Stimulated activated CD4-positive, alpha-beta T cell treated with anti-CD3 and anti-CD28 coated beads, Interleukin-2, amount 100 ng/mL, for 24 hours (primary cell): ENCODE measurements at places on chromosomes 6 and 20.
A peak's percentile ranks its signal among the peaks of the same experiment; 100 is the strongest.

DNA sequence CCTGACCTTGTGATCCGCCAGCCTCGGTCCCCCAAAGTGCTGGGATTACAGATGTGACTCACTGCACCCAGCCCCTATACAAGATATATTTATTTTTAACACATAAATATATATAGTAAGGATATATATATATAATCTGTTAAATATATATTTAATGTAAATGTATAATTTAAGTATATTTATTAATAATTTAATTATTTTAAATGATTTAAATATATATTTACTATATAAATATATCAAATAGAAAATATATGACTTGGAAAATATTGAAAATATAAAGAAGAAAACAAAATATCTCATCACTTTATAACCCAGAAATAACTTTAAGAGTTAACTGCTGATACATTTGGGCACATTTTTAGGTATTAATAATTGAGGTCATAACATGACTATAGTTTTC is 324.7 kb downstream of the SYNE1 start:
- no peak for DNase-seq

DNA sequence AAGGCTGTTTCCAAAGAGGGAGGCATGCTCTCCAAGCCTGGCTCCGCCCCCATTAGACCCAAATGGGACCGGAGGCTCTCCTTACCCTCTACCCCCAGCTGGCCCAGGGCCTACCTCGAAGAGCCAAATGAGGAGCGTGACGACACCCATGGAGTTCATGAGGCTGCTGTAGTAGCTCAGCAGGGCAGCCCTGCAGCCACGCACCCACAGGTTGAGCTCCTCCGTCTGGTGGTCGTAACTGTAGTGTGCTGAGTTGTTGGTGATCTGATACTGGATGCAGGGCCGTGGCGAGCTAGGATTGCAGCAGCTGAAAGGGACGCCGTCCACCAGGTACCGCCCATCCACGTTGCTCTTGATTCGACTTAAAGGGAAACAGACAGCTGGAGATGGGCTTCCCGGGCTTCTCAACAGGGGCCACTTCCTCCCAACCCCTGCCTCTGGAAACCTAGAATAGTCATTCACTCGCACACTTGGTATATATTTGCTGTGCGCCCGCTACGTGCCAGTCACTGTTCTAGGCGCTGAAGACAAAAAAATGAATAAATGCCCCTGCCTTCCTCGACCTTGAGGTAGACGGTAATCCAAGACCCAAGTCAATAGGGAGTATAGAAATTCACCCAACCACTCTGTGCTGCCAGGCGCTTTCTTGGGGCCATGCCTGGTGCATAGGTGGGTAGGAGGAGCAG is 18.0 kb downstream of the PRPH2 start:
- no peak for DNase-seq

GRCh38 chr20:39986173-39986904 is 702.7 kb downstream of the MAFB start:
- no peak for DNase-seq

DNA sequence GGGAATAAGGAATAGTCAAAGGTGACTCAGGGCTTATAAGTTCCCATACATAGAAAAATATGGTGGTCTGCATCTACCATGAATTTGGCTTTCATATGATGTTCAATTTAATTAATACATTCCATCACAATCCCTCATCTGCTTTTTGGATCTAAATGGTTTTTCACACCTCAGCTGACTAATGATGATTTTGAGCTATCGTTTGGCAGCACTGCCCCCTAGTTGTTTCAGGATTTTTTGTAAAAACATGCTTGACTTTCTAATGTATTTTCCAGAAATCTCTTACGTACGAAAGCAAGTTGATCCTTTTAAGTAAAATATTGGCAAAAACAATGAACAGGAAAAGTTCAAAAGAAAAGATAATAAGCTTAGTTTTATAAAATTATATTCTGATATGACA is 408.6 kb upstream of the ADGRB3 start:
- no peak for DNase-seq

GRCh38 chr6:53956068-53956711 is 155.1 kb upstream of the MLIP start:
- DNase-seq, result no peak

DNA sequence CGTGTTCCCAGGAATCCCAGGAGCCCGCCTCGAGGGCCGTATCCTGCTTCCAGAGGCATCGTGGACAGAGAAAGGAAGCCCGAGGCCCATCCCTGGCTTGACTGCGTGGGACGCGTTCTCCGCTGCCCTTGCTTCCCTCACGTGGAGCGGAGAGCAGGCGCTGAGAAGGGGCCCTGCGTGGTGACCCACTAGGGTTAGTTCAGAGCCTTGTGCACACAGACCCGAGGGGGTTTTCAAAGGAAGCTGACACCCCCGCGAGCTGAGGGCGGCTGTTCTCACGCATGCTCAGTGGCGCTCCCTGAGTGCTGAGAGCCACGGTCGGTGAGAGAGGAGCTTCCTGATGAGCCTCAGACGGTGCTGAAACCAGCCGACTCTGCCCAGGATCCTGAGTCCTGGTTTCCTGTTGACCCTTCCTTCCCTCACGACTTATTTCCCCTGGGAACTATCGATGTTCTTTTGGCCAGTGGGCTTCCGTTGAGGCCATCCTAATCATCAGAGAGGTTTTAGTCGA is 28.9 kb upstream of the CCR6 start:
- peak; percentile 61 for DNase-seq

DNA sequence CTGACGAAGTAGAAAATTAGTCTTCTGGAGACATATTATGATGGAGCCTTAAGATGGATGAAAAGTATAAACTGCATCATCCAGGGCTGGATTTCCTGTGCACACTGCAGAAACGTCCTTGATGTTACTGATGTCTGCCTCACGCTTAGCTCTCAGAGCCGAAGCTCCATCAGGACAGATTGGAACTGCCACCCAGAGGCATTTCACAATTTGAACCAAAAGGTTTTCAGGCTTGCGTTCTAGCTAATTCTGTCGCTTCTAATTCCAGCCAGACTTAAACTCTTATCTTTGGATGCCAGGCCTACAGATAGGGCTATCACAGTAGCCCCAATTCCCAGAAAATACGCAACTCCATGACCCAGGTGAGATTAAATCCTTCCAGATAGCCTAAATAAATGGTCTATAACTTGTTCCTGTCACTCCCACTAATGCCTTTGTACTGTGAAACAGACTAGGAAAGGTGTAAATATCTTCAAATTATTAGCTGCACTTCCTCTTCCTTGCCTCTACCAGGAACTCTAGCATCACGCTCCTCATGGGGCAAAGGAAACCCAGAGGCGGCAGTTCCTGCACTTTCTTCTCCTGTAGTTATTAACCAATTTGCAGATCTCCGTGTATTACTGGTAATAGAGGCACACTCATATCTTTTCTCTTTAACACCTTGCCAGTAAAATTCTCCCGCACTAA is 634.6 kb downstream of the PRKN start:
- no peak for DNase-seq

GRCh38 chr6:24419526-24419925 is 16.8 kb downstream of the MRS2 start:
- no peak for DNase-seq

- no peak for DNase-seq
These were observed 121.8 kb upstream of the FOXO3 start for GRCh38 chr6:108438918-108439317.

GRCh38 chr20:48360342-48360975 is 467.3 kb downstream of the PREX1 start:
- DNase-seq, result no peak

DNA sequence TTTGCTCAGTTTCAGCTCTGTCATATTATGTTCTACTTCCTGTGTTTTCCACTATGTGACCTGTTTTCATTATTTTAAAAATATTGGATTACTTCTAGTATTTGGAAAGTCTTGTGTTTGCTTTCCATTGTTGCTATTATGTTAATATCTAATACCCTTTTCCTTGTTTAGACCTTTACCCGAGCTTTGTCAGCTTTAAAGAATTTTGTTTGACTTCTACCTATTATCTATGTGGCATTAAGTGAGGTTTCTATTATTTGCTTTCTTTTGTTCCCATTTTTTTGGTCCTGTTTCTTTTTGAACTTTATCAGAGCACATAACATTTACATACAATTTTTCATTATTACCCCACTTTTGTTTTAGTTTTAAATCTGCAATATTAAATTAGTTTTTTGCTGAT is 202.7 kb downstream of the MANEA start:
- no peak for DNase-seq

DNA sequence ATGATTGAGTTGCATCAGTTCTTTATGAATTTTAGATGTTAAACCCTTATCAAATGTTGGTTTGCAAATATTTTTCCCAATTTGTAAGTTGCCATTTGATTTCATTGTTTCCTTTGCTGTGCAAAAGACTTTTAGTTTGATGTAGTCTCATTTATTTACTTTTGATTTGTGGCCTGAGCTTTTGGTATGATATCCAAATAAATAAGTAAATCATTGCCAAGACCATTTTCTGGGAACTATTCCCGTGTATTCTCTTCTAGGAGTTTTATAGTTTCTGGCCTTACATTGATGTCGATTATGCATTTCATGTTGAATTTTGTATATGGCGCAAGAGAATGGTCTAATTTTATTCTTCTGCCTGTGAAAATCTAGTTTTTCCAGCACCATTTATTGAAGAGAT is 13.4 kb downstream of the AIG1 start:
- DNase-seq, result no peak
